ENCODE measurements at places on chromosomes 3 and 15. TPM values are rescaled to one million over a fixed set of nuclear protein-coding genes. Genes with fewer than 3 reads are reported as not detected.

GADL1 gene
- total RNA-seq = not detected

- DNase-seq = no peak
Observed at GRCh38 chr3:110542552-110543150, 529.0 kb upstream of the NECTIN3 start.

SEC22A gene
- total RNA-seq = 22.9 TPM

GRCh38 chr15:42137461-42138261 lies 18.8 kb downstream of the PLA2G4F start:
- peak; percentile 15 for DNase-seq

PP2D1 gene
- not detected for total RNA-seq

FANCD2 gene
- total RNA-seq = 77.2 TPM

DNA sequence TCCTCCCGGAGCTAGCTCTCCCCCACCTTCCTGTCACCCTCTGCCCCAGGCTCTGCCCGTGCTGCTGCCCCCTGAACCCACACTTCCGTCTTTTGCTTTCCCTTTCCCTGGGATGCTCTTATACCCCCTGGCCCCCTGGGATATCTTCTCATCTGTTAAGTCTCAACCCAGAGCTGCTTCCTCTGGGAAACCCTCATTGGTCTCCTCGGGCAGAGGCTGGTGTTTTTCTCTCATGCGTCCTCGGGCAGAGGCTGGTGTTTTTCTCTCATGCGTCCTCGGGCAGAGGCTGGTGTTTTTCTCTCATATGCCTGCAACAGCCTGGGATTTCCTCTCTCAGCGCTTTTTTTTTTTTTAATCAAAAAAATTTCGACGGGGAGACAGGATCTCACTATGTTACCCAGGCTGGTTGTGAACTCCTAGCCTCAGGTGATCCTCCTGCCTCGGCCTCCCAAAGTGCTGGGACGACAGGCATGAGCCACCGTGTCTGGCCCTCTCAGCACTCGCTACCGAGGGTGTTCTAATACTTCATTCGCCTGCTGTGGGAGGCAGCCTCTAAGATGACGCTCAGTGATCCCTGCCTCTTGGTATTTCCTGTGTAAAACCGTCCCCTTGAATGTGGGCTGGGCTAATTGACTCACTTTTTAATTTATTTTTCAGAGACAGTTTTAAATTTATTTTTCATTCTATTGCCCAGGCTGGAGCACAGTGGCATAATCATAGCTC lies 62.7 kb upstream of the TFRC start:
- DNase-seq = no peak

CHRNA3 gene
- not detected for total RNA-seq
